ENCODE measurements at places on chromosomes 12 and 14.

DNA sequence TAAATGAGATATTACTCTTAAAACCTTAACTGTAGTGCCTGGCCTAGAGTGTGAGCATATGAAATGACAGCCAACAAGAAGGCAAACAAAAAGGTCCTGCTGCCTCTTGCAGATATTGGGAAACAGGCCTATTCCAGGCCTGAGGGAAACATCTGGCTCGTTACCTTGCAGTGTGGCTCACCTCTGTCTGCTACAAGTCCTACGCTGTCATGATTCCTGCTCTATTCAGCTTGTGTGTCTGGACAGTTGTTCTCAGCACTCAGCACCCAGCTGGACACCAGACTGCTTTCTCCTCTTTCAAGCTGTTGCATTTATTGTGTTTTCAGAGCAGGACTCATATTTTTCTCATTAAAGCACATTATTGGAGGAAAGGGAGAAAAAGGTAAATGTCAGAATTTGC is 113.5 kb downstream of the TMTC2 start:
- no peak for DNase-seq

- no peak for DNase-seq
Observed at GRCh38 chr12:15152868-15153267, 68.3 kb downstream of the RERG start.

- no peak for DNase-seq
Observed at GRCh38 chr14:42488965-42489364, 882.3 kb downstream of the LRFN5 start.

GRCh38 chr12:16220120-16220519 is 57.4 kb downstream of the SLC15A5 start:
- DNase-seq = no peak

GRCh38 chr14:39841088-39841487 is 408.9 kb upstream of the FBXO33 start:
- no peak for DNase-seq

DNA sequence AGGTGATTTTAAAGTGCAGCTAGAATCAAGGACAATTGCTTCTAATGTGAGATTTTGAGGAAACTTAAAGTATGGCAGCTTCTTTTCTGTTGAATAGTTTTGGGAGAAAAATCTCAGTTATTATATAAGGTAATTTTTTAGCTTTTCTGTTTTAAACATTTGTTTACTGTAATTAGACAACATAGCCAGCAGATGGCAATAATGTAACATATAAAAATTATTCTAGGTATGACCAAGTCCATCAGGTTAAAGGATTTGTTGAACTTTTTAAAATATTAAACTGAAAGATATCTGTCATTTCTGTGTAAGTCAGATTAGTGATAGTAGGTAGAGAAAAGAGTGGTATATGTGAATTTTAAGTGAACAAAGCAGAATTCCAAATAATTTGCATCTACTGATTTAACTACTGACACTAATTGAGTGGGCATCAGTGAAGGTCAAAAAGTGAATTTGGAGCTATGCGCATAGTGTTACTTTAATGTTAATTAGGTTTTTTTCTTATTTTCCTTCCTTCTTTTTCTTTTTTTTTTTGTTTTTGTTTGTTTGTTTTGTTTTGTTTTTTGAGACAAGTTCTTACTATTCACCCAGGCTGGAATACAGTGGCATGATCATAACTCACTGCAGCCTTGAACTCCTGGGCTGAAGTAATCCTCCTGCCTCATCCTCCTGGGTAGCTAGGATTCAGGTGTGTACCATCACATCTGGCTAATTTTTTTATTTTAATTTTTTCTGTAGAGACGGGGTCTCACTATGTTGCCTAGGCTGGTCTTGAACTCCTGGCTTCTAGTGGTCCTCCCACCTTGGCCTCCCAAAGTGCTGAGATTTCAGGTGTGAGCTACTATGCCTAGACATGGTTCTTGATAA is 18.6 kb downstream of the PRORP start:
- DNase-seq = no peak

DNA sequence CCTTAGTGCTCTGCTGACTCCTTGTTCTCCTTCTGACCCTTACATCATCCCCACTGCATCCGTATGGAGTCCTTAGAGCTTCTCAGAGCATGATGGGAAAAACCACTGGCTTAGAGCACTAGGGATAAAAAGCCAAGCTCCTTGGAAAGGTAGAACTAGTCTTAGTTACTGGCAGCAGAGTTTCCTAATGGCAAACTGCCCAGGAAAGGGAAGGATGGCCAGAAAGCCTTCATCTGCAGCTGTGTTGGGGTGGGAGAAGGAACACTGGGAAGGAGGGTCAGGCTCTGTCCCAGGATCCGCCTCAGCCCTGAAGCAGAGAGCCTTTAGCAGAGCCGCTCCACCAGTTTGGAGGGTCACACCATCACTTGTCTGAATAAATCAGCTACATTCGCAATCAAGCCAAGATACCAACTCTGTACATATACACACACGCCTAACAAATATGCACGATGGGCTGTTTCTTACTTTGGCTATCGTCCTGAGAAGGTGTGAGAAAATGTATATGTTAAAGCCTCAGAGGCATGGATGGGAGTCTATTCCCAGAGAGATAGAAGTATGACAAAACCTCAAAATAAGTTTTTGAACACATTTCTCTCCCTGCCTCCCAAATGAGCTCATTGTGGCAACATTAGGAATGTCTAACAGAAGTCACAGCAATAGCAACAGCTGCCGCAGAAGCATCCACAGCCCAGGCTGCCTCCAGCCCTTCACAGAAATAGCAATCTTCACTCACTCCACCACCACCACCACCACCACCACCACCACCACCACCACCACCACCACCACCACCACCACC is 18.6 kb upstream of the GALNT8 start:
- no peak for DNase-seq

- no peak for DNase-seq
Observed at GRCh38 chr12:2023365-2023764, 19.1 kb upstream of the DCP1B start.

GRCh38 chr12:27689558-27690180 is 6.6 kb upstream of the REP15 start:
- DNase-seq = no peak

GRCh38 chr12:123471374-123472068 is 13.6 kb downstream of the SNRNP35 start:
- no peak for DNase-seq

DNA sequence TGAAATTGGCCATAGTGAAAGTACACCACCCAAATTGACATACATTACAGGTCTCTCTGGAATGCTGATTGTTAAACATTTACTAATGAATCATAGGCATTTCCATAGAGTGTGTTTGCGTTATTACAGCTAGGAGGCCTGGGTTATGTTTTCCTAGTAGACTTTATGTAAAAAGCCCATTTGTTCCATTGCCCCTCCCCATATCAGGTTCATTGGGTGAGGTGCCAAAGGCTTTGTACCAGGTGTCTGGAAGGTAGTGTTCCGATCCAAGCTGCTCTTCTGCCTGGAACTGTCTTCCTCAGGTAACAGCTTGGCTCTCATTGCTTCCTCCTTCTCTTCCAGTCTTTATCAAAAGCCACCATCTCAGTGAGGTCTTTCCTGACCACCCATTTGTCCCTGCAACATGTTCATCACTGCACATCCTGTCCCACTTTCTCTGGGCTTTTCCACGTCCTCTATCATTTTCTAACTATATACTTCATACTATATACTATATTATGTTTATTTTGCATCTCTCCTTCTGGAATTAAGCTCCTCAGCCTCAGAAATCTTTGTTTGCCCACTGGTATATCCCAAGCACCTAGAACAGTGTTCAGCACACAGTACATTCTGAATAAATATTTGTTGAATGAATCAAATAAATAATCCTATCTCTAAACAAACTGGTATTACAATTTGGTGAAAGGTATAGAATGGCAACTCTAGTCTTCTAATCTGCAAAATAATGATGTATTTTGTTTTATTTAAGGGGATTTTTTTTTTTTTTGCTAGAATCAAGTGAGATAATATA is 252.3 kb downstream of the KTN1 start:
- no peak for DNase-seq

GRCh38 chr14:28577711-28578131 is 188.9 kb upstream of the FOXG1 start:
- no peak for DNase-seq

DNA sequence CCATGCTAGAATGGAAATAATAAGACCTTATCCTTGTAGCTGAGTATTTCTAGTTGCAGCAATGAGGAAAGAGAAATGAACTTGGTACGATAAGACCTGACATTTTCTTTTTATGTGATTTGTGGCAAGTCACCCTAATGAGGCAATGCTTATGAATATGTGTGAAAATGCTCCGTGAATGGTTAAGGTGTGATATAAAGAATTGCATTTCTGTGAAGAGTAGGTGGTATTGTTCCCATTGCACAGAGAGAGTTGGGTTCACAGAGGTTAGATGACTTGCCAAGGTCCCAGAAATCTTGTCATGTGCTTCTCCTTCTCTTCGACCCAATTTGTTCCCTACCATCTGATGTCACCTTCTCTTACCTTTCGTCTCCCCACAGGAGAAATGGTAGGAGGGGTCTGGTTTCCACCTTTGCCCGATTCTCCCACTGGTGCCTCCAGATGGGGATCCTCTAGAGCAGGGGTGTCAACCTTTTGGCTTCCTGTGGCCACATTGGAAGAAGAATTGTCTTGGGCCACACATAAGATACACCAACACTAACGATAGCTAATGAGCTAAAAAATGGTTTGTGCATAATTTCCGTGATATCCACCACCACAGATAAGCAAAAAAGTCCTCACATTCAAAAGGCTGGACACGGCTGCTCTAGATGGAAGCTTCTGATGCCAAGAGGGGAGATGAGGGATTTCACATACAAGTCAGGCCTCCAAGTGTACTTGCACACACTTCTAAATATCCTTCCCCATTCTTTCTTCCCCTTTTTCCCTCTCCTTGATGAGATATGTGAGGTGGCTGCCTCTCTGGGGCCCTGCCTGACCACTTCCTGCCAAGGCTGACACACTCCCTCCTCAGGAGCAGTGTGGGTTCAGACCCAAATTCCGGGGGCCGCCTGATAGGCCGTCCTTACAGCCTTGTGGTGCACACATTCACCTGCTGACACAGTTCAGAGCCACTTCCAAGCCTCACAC is 96.1 kb downstream of the PLXNC1 start:
- no peak for DNase-seq

- DNase-seq = no peak
Observed at GRCh38 chr14:68932231-68932630, 46.9 kb downstream of the ACTN1 start.
